ENCODE measurements at places on chromosomes 2 and 18. TPM values are rescaled to one million over a fixed set of nuclear protein-coding genes. Genes with fewer than 3 reads are reported as not detected.

CLEC4F gene
- total RNA-seq, result not detected

ELAC1 gene
- total RNA-seq, result 4.2 TPM

SCYGR4 gene
- not detected for total RNA-seq

POTEI gene
- total RNA-seq, result not detected

CD8A gene
- not detected for total RNA-seq

CFLAR gene
- total RNA-seq, result 126 TPM

LRRC30 gene
- total RNA-seq, result not detected

OLA1 gene
- total RNA-seq, result 108 TPM

FBXO15 gene
- total RNA-seq, result 0.37 TPM

DNAJC5G gene
- total RNA-seq, result not detected

GKN2 gene
- not detected for total RNA-seq

DSG2 gene
- total RNA-seq, result 102 TPM

NCKAP1 gene
- 391 TPM for total RNA-seq

RBM45 gene
- total RNA-seq, result 19.9 TPM

TMEM198 gene
- 0.88 TPM for total RNA-seq

SPDYA gene
- 0.89 TPM for total RNA-seq

AFF3 gene
- total RNA-seq, result 3.8 TPM

ALPI gene
- not detected for total RNA-seq

PFN4 gene
- total RNA-seq, result 0.42 TPM

TEX44 gene
- total RNA-seq, result not detected

Data from smooth muscle cell of the umbilical artery (primary cell).